ENCODE measurements at places on chromosomes 7 and 10.
A peak's percentile ranks its signal among the peaks of the same experiment; 100 is the strongest.

DNA sequence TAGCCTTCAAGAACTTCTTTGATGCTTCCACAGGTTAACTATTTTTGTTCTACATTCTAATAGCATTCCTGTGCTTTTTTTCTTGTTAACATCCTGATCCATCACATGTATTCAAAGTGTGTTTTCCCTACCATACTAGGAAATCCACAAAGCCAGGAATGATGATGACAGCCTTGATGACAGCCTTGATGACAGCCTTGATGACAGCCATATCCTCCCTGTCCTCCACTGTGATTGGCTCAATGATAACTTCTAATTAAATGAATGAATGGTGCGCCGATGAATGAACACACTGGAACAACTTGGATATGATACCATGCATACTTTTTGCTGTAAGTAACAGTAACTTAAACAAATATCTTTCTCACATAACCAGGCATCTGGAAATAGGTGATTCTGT, 8.3 kb upstream of the TACR2 start:
- peak overlapping the region; percentile 96 for H3K27ac ChIP-seq
- peak overlapping the region; percentile 31 for H3K4me3 ChIP-seq
- peaks cover 4% of the 10 kb centered on the region for H3K36me3 ChIP-seq

- no peak overlapping the region for H3K4me3 ChIP-seq
- no peaks in the 10 kb centered on the region for H3K36me3 ChIP-seq
- no peak for DNase-seq
- no peak overlapping the region for H3K27ac ChIP-seq
- no peaks in the 10 kb centered on the region for H3K4me1 ChIP-seq
Measured at GRCh38 chr7:137434946-137435345, 91.4 kb upstream of the PTN start.

DNA sequence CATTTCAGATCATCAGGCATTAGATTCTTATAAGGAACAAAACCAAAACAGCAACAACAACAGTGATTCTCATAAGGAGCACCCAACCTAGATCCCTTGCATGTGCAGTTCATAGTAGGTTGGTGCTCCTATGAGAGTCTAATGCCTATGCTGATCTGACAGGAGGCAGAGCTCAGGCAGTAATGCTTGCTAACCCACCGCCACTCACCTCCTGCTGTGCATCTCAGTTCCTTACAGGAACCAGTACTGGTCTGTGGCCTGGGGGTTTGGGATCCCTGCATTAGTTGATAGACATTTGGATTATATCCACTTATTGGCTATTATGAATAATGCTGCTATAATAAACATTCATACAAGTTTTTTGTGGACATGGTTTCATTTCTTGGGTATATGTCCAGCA, 14.0 kb downstream of the MKLN1 start:
- peaks cover 18% of the 10 kb centered on the region for H3K4me1 ChIP-seq
- H3K27me3 ChIP-seq, result no peaks in the 10 kb centered on the region
- no peak overlapping the region for H3K4me3 ChIP-seq
- no peak overlapping the region for H3K27ac ChIP-seq
- no peak for DNase-seq

GRCh38 chr10:97116462-97117162, 69.1 kb downstream of the SLIT1 start:
- H3K4me1 ChIP-seq, result peaks cover 3% of the 10 kb centered on the region
- DNase-seq, result no peak
- no peak overlapping the region for H3K4me3 ChIP-seq
- H3K27ac ChIP-seq, result no peak overlapping the region
- peaks cover 1% of the 10 kb centered on the region for H3K36me3 ChIP-seq

GRCh38 chr7:37977243-37977642, 56.8 kb downstream of the EPDR1 start:
- no peak for DNase-seq
- no peak overlapping the region for H3K27ac ChIP-seq
- H3K36me3 ChIP-seq, result no peaks in the 10 kb centered on the region
- no peak overlapping the region for H3K4me3 ChIP-seq
- no peaks in the 10 kb centered on the region for H3K4me1 ChIP-seq

- no peaks in the 10 kb centered on the region for H3K36me3 ChIP-seq
- H3K4me1 ChIP-seq, result peaks cover 5% of the 10 kb centered on the region
- H3K27me3 ChIP-seq, result no peaks in the 10 kb centered on the region
- no peak for DNase-seq
- no peak overlapping the region for H3K27ac ChIP-seq
Measured at GRCh38 chr10:74333174-74333573, 182.2 kb downstream of the ADK start.

- H3K4me3 ChIP-seq, result no peak overlapping the region
- no peak overlapping the region for H3K27ac ChIP-seq
Measured at GRCh38 chr7:683526-684205, 42.8 kb upstream of the DNAAF5 start.

GRCh38 chr7:137818036-137818435, 28.7 kb downstream of the DGKI start:
- H3K36me3 ChIP-seq, result no peaks in the 10 kb centered on the region
- H3K4me1 ChIP-seq, result no peaks in the 10 kb centered on the region
- no peak for DNase-seq
- H3K27me3 ChIP-seq, result peaks cover 62% of the 10 kb centered on the region
- no peak overlapping the region for H3K27ac ChIP-seq
- H3K4me3 ChIP-seq, result no peak overlapping the region

DNA sequence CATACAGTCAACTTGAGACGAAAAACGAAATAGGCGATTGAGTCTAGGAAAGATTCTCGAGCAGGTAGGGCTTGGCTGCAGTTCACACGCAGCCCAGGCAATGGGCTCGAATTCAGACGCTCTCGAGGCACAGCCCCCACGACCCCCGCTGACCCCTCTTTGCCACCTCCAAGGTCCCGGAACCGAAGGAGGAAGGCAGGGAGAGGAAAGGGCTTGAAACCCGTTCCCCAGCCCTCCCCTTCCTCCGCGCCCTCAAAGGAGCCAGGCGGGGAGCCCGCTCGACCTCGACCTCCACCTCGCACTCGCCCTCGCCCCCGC, 441 bp downstream of the CCDC186 start:
- H3K4me3 ChIP-seq, result peak overlapping the region; percentile 99
- no peaks in the 10 kb centered on the region for H3K27me3 ChIP-seq
- peaks cover 40% of the 10 kb centered on the region for H3K4me1 ChIP-seq
- no peak for DNase-seq
- H3K36me3 ChIP-seq, result no peaks in the 10 kb centered on the region

DNA sequence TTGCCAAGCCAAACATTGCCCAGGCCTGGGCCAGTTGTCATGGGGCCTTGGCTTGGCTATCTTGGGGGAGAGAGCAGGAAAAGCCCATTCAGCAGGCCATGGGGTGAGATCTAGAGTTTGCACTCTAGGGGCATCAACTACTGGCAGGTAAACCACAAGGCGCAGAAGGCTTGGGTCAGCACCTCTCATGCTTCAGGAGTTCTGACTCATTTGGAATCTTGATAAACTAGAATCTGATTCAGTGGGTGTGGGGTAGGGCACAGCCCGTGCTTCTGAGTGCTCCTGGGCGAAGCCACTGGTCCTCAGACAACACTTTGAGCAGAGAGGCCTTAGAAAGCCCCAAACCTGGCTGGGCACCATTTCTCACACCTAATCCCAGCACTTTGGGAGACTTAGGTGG, 81.1 kb downstream of the RGS10 start:
- H3K27me3 ChIP-seq, result no peaks in the 10 kb centered on the region
- no peak for DNase-seq
- peaks cover 14% of the 10 kb centered on the region for H3K4me1 ChIP-seq
- no peak overlapping the region for H3K27ac ChIP-seq

DNA sequence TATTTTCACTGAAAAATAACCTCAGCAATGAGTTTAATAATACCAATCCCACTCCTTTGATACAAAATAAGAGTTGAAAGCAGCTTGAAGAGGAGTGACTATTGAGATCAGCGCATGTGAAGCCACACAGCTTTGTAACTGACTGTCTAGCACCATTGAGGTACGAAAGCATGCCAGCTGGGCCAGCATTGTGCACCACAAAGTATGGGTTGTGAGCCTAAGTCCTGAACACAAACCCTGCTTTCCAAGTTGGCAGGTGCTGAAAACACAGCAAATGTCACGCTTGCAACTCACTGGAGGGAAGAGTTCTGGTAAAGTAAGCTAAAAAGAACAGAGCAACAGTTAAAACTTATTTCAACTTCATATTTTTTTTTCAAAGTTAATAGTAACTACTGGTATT, 4.0 kb upstream of the FAM53B start:
- H3K36me3 ChIP-seq, result no peaks in the 10 kb centered on the region
- DNase-seq, result no peak
- H3K4me3 ChIP-seq, result no peak overlapping the region
- H3K4me1 ChIP-seq, result peaks cover 13% of the 10 kb centered on the region
- H3K27me3 ChIP-seq, result no peaks in the 10 kb centered on the region
- no peak overlapping the region for H3K27ac ChIP-seq

DNA sequence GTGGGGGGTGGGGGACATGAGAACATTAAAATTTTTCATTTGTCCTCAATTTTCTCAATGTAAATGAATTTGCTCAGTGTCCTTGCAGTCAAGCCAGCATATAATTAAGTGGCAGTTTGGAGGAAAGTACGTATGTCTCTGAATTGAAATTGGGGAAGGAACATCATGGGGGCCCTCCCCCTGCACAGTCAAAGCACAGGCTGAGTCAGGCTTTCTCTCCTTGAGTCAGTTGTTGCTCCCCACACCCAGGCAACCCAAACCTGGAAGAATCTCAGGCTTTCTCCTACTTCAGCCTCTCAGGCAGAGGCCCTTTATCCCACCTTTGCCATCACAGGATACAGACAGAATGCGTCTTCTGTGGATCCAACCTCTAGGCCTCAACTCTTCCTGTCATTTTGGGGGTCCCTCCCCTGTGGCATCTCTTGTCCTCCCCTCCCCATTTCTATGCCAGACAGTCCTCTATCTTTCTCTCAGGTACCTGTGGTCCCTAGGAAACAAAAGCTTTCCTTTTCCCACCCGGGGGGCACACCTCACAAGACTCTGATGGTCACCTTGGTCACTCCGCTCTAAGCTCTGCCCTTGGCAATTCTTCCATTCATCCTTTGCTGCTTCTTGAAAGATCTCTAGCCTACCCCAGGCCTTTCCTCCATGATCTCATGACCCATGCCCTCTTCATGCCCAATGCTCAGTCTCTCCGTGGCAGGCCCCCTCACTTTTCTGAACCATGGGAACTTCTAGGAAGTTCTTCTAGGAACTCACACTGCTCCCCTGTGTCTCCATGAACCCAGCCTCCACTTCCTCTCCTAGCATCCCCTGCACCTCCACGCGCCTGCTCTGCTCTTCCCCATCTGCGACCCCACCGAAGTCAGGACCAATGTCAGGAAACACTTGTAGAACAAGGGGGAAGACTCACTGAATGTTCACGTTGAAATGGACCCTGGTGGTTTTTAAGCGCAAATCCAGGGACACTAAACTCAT, 40.4 kb downstream of the CREB3L2 start:
- DNase-seq, result no peak
- peaks cover 30% of the 10 kb centered on the region for H3K4me1 ChIP-seq
- no peaks in the 10 kb centered on the region for H3K27me3 ChIP-seq

- peaks cover 23% of the 10 kb centered on the region for H3K27me3 ChIP-seq
- H3K4me3 ChIP-seq, result no peak overlapping the region
- H3K4me1 ChIP-seq, result peaks cover 9% of the 10 kb centered on the region
- no peak for DNase-seq
- H3K36me3 ChIP-seq, result no peaks in the 10 kb centered on the region
Measured at GRCh38 chr10:78438907-78439809, 405.5 kb downstream of the RPS24 start.

- no peaks in the 10 kb centered on the region for H3K36me3 ChIP-seq
- no peak overlapping the region for H3K27ac ChIP-seq
- H3K27me3 ChIP-seq, result peaks cover 48% of the 10 kb centered on the region
- H3K4me1 ChIP-seq, result no peaks in the 10 kb centered on the region
Measured at GRCh38 chr10:96453856-96454583, 59.7 kb downstream of the TLL2 start.

- H3K27ac ChIP-seq, result no peak overlapping the region
- DNase-seq, result no peak
- no peaks in the 10 kb centered on the region for H3K4me1 ChIP-seq
- H3K27me3 ChIP-seq, result no peaks in the 10 kb centered on the region
- no peaks in the 10 kb centered on the region for H3K36me3 ChIP-seq
Measured at GRCh38 chr10:24034571-24034970, 174.4 kb upstream of the KIAA1217 start.

- no peaks in the 10 kb centered on the region for H3K4me1 ChIP-seq
- DNase-seq, result no peak
- no peaks in the 10 kb centered on the region for H3K36me3 ChIP-seq
- H3K27ac ChIP-seq, result no peak overlapping the region
- H3K4me3 ChIP-seq, result no peak overlapping the region
Measured at GRCh38 chr10:128633864-128634540, 507.8 kb upstream of the MKI67 start.

All from T-helper 17 cell (primary cell).